ENCODE measurements at places on chromosomes 5 and 9. TPM values are rescaled to one million over a fixed set of nuclear protein-coding genes. Genes with fewer than 3 reads are reported as not detected.

DRD1 gene
- 0.05 TPM for total RNA-seq

IZUMO3 gene
- not detected for total RNA-seq

DOCK8 gene
- 0.51 TPM for total RNA-seq

FASTKD3 gene
- total RNA-seq, result 14.6 TPM

Data from A549 treated with AZD2906 at 1 μM for 4 hours (cell line).